Amygdala (tissue), 56 donors: ENCODE measurements at places on chromosomes 12 and 14.

GRCh38 chr14:28308734-28309133 lies 457.9 kb upstream of the FOXG1 start:
- DNase-seq: no peak

DNA sequence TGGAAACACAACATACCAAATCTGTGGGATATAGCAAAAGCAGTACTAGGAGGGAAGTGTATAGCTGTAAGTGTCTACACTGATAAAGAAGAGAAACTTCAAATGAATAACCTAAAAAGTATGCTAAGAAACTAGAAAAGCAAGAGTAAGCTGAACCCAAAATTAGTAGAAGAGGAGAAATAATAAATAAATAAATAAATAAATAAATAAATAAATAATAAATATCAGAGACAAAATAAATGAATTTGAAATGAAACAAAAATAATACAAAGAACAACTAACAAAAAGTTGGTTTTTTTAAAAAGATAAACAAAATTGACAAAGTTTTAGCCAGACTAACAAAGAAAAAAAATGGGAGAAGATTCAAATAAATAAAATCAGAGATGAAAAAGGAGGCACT lies 72.7 kb upstream of the TSPAN8 start:
- no peak for DNase-seq

- no peak for DNase-seq
Observed at GRCh38 chr14:84674636-84675035, 855.3 kb upstream of the FLRT2 start.

DNA sequence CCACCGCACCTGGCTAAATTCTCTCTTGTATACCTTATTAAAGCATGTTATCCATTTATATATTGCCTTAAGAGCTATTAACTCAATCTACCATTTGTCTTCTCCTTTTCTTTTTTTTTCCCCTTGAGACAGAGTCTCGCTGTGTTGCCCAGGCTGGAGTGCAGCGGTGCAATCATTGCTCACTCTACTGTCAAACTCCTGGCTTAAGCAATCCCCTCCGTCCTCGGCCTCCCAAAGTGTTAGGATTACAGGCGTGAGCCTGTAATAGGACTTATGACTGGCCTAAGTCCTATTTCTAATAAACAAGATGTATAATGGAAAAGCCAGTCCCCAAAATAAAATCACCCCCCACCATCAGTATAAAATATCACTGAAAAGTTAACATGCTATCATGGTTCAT lies 14.4 kb downstream of the SNX6 start:
- DNase-seq: no peak

DNA sequence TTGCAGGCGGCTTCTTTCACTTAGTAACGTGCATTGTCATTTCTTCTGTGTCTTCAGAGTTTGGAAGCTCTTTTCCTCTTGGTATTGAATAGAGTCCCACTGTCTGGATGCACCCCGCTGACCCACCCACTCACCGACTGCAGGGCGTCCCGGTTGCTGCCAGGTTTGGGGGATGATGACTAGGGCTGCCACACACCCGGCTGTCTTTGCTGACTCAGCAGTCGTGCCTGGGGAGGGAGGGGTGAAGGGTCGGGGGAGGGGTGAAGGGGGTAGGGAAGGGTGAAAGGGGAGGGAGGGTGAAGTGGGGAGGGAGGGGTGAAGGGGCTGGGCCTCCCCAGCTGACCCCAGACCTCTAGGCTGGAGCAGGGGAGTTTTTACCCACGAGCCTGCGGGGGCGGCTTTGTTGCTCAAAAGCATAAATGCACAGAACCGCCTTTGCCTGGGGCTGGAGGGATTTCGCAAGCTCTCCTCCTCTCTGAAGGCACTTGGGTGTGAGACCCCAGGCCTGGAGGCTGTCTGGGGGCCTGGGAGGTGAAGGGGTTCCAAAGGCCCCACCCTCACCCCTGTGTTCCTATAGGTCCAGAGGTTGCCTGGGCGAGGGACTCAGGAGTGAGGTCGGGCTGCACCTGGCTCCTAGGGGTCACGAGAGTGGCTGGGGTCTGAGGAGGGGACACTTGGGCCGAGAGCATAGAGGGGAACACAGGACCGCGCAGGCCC lies 31.3 kb upstream of the ULK1 start:
- DNase-seq: no peak

- DNase-seq: no peak
Observed at GRCh38 chr12:25124493-25124892, 70.5 kb downstream of the DNAI7 start.

DNA sequence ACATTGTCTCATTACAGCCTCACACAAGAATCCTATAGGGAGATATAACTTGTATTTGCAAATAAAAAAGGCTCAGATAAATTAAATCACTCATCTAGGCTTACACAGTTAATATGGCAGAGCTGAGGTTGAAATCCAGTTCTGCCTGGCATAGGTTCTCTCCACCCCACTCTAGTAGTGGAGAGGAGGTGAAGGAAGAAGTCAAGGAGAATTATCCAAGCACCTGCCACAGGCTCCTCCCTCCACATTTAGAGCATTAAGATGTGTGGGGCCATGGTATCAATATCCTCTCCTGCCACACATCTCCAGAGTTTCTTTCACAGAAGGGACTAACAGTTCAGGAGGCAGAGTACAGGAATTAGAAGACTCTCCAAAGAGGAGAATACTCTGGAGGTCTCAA lies 22.5 kb upstream of the STAC3 start:
- DNase-seq: no peak

GRCh38 chr12:72346363-72346944 lies 74.3 kb downstream of the TRHDE start:
- no peak for DNase-seq

GRCh38 chr12:31954925-31955858 lies 4.0 kb upstream of the RESF1 start:
- no peak for DNase-seq

GRCh38 chr12:41652981-41653380 lies 464.9 kb downstream of the PDZRN4 start:
- DNase-seq: no peak

GRCh38 chr14:29927376-29928116 lies at the start of gene PRKD1:
PRKD1 (minus strand) TSS chr14:29927847.
- peak; percentile 76 for DNase-seq

DNA sequence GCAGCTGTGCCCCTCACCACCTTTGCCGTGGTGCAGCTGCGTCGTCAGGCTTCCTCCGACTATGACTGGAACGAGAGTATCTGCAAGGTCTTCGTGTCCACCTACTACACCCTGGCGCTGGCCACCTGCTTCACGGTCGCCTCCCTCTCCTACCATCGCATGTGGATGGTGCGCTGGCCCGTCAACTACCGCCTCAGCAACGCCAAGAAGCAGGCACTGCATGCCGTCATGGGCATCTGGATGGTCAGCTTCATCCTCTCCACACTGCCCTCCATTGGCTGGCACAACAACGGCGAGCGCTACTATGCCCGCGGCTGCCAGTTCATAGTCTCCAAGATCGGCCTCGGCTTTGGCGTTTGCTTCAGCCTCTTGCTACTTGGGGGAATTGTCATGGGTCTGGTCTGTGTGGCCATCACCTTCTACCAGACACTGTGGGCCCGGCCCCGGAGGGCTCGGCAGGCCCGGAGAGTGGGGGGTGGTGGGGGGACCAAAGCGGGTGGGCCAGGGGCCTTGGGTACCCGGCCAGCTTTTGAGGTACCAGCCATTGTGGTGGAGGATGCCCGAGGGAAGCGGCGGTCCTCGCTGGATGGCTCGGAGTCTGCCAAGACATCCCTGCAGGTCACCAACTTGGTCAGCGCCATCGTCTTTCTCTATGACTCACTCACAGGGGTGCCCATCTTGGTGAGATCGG lies 2.6 kb downstream of the GPR162 start:
- no peak for DNase-seq

DNA sequence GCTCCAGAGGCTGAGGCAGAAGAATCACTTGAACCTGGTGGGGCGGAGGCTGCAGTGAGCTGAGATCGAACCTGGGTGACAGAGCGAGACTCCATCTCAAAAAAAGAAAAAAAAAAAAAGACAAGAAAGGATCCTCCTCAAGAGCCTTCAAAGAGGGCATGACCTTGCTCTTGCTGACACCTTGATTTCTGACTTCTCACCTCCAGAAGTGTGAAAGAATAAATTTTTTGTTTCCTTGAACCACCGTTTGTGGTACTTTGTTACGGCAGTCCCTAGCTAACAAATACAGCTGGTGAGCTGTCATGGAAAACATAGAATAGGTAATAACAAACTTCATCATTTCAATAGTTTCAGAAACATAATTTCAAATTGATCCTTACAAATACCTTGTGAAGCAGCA lies 1.9 kb upstream of the ACTR10 start:
- DNase-seq: no peak

- peak; percentile 6 for DNase-seq
Observed at GRCh38 chr12:122350141-122350848, 72.2 kb downstream of the CLIP1 start.

DNA sequence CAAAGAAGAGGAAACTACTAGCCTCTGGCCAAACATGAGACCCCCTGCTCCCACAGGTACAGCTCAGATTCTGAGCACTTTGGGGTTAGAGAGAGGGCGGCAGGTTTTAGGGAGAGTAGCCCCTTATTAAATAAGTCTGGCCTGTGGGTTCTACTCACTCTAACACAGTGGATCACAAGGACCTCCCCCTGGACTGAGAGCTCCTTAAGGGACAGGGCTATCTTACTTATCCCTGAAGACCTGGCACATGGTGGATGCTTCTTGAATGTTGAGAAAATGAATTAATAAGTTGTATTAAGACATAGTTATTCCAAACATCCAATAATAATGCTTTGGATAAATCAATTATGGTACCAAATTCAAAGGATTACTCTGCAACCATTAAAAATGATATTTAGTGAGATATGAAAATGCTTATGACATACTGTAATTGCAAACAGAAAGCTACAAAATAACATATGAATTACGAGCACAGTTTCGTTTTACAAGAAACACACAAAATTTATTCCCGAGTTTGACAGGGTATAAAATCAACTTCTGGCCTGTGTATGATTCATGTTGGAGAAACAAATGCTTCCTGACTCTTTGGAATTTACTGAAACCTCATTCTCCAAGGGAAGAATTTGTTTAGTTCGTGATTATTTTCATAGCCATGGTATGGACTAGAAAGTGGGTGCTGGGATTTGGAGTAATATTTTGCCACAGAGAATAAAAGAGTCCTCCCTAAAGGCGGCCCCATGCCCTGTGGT lies 59.3 kb upstream of the BDKRB2 start:
- DNase-seq: no peak

GRCh38 chr14:80973931-80974641 lies 18.7 kb downstream of the TSHR start:
- no peak for DNase-seq

DNA sequence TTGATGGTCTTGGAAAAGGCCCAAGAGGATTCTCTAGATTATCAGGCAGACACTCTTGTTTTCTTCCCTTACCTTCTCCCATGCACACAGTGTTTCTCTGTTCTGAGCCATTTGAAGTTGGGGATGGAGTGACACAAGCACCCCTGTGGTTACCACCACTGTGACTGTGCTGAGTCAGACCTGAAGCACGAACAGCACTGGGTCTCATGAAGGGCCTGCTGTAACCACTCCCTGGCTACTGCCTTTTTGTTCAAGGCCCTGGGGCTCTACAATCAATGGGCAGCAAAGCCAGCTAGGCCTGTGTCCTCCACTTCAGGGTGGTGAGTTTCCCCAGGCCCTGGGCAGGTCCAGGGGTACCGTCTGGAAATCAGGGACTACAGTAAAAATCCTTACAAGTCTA lies 65.5 kb downstream of the TSPAN8 start:
- DNase-seq: no peak

DNA sequence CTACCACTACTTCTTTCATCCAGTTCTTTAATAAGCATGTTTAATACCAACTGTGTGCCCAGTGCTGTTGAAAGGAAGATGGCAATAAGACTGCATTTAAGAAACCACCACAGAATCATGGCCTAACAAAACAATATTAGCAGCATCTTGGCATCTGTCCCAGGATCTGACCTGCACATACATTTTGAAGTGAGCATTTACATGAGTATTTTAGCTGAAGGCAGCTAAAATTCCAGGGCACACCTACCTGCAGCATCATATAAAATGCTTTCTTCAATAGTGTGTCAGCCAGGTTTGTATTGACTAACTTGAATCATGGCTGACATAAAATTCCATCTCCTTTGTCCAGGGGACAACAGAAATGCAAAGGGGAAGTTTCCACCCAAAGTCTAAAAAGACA lies 65.0 kb upstream of the ARHGAP5 start:
- no peak for DNase-seq

DNA sequence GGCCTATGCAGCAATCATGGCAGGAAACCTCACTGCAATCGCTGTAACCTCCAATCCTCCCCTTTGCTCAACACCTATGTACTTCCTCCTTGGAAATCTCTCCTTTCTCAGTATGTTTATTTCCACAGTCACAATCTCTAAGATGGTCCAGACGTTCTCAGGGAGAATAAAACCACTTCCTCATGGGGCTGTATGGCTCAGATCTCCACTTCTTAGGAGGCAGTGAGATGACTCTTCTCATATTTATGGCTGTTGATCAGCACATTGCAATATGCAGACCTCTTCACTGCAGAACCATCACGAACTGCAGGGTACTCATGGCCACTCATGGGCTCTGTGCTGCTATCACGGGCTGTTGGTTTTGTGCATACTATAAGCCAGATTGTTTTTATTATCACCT lies 17.1 kb upstream of the OR4K17 start:
- DNase-seq: no peak

- DNase-seq: no peak
Observed at GRCh38 chr14:101508196-101508947, 52.9 kb upstream of the DIO3 start.

GRCh38 chr14:61568572-61569011 lies 126.7 kb upstream of the HIF1A start:
- DNase-seq: no peak

DNA sequence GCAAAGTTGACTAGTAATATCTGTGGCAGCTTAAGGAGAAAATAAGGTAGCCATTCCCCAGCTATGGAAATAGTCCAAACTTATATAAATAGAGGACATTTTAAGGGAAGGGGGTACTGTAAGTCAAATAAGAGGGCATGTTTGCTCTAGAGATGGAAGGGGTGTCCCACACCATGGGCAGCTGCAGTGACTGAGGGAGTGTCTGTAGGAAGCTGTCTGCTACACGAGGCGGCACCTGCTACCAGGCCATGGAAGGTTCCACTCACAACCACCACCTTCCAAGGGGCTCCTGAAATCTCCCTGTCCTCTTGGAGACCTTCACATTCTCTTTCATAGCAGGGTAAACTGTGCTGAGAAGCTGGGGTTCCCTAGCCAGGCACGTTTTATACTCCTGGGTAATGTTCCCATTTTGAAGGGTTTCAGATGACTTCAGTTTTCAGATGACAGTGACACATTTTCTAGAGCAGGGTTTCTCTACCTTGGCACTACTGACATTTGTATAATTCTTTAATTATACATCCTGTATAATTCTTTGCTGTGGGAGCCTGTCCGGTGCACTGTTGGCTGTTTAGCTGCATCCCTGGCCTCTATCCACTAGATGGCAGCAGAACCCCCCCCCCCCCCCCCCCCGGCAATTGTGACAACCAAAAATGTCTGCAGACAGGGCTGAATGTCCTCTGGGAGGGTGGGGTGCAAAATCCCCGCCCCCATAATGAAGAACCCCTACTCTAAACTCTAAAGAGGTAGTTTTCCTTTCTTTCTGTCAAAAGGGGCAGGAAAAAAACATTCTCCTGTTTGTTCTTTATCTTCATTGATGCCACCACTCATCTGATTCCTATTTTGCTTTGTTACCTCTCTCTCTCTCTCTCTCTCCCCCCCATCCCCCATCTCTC lies 11.6 kb upstream of the SMCO2 start:
- peak; percentile 11 for DNase-seq
